ENCODE measurements at places on chromosomes 6 and 20.

- no peak for DNase-seq
Measured at GRCh38 chr6:121771937-121772720, 336.7 kb downstream of the GJA1 start.

- DNase-seq, result no peak
Measured at GRCh38 chr6:50427267-50427666, 286.1 kb upstream of the TFAP2D start.

- no peak for DNase-seq
Measured at GRCh38 chr20:51348876-51349275, 193.6 kb downstream of the NFATC2 start.

DNA sequence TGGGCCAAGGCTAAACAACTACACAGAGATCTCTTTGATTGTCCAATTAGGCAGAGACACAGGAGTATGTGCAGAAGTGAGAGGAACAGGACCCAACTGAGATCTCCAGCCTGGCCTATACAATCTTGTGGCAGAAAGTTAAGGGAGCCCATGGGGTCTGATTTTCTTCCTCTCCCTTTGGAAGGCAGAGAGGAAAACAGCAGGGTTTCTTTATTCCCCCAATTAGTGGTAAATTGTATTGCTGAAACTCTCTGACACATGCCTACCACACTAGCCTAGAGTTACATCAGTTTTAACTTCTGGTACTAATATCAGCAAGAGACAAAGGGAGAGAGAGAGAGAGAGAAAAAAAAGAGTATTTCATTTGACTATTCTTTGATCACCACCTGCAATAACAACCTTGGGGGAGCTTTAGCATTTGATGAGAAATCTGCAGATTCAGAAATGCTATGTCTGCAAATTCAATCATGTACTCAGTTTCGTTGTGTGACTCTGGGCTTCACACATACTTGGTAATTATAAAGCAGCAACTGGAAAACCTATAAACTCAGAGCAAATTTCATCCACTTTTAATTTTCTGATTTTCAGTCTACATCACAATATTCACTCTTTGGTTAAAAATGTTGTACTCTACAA is 260.3 kb upstream of the SPTLC3 start:
- DNase-seq, result no peak

- DNase-seq, result peak; percentile 52
Measured at GRCh38 chr20:42095221-42095620, 477.0 kb upstream of the CHD6 start.

- no peak for DNase-seq
Measured at GRCh38 chr6:52304983-52305390, 20.4 kb upstream of the MCM3 start.

DNA sequence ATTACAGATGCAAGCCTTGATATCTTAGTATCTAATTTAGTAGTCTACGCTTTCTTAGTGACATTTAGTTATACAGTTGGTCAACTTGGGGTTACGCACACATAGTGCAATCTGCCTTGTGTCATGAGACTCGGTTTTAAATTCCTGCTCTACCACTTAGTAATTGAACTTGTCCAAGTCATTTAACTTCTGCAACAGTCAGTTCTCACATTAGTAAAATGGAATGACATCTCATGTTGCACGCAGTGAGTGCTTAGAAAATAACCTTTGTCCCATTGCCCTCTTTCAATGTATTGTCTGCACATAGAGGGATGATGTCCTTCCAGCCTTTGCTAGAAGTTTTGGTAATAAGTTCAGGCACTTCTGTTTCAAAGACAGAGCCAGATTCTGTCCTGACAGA is 48.6 kb downstream of the TMEM170B start:
- DNase-seq, result no peak

GRCh38 chr6:135129136-135129856 is 51.8 kb upstream of the MYB start:
- DNase-seq, result no peak

DNA sequence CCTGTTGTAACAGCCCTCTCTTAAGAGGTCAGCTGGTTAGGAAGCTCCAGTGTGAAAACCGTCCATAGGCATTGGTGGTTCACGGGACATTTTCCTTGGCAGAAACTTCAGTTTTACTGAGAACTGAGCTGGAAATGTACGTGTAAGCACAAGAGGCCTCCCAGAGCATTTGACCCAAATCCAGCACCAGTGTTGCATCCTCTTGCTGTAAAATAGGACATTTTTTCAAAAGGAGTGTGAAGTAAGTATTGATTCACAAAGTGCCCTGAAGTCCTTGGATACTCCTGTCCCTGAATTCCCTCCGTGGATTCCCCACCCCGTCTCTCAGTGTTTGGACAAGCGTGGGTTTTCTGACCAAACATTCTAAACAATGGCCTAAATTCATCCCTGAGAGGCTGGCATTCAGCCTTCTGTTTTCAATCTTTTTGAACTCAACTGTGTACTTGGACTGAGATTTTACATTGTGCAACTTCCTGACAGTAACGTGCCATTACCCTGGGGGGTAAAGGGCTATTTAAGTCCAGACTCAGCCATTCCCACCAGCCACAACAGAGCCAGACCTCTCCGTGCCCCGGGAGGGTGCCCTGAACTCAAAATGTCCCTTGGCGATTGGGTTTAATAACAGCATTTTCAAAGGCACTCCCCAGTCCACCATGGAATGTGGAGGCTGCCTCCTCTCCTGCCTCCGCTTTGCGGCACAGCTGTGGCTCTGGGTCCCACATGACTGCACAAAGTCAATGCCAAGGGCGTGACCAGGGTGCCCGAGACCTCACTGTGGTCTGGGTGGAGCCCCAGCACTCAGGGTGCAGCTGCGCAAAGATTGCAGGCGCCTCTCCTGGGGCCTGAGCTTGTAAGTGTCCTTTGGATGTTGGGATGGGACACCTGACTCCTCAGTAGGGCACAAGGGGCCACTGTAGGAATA is 92.7 kb upstream of the AFDN start:
- peak; percentile 5 for DNase-seq

Measured in NCI-H510A treated with DMSO at 0.1 percent for 48 hours (cell line).